ENCODE measurements at places on chromosomes 4 and X.

DNA sequence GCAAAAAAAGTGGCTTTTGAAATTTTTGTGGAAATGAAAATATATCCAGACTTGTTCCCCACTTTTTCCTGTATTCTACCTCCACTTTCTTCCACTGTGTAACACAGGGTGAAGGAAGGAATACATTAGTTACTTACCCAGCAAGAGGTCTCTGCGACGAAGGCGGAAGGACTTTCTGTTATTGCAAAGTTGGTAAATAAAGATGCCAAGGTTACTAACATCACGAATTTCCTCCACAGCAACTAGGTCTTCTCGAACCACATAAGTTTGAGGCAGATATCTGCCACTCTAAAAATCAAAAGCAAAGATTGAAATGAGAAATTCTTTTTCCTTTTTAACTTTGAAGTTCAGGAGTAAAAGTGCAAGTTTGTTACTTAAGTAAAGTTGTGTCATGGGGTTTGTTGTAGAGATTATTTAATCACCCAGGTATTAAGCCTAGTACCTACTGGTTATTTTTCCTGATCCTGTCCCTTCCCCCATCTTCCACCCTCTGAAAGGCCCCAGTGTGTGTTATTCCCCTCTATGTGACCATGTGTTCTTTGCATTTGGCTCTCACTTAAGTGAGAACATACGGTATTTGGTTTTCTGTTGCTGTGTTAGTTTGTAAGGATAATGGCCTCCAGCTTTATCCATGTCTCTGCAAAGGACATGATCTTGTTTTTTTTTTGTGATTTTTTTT is 5.8 kb downstream of the ITM2A start:
- no peak for DNase-seq

DNA sequence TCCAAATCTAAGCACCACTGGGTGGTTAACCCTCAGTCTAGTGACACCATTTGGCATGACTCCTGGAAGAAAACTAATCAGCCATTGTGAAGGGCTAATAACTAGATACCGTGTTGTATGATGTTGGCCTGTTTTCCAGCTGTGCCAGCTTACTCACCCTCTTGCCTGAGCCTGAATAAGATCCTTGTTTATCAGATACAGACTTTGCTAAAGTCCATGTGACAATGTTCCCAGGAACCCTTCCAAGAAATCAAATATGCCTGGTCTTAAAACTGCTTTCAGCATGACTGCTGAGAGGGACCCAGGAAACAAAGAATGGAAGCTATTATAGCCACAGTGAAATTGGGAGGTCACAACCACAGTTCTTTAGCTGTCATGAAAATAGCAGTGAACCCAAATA is 640.8 kb upstream of the INTU start:
- DNase-seq: no peak

DNA sequence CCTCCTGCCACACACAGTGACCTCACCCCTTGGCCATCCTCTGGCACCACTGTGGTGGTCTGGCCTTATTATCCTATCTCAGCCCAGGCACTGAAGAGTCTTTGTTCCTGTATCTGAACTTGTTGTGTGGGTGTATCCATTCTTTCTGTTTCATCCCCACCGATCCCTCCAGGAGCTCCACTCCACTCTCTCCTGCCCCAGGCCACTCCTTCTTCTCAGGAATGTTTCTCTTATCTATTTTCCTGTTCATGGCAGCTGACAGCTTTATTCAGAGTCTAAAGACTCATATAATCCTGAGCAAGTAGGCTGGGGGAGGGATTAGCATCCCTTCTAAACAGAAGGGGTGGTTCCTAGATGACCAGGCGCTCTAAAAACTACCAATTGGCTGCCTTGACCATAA is 150.0 kb downstream of the ANAPC10 start:
- DNase-seq: no peak

DNA sequence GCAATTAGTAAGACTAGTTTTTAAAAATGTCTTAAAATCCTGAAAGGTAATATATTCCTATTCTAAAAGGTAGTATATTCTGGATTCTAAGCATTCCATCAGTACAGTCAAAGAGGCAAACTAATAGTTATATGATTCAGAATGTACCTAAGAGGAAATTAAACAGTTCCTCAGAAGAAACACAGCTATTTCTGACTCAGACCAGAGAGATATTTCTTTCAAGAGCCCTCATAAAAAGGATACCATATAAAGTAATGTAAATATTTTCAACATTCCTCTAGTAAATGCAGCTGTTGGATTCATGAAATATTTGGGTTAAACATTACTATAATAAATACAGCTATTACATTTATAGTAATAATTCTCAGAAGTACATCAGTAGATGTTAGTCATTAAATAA is 358.3 kb downstream of the MAGEB5 start:
- DNase-seq: no peak

DNA sequence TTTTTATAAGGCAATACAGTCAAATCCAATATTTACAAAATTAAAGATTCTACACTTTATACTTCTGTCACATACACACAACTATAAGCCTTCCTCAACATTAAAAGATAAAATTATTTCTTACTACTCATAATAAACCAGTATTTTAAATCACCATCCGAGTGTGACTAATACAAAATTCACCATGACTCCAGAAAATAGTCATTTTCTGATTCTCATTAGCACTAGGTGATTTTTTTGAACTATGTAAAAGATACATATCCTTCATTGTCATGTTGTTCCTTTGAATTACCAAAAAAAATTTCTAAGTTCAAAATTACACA is 646 bp upstream of the SLC7A11 start:
- no peak for DNase-seq

DNA sequence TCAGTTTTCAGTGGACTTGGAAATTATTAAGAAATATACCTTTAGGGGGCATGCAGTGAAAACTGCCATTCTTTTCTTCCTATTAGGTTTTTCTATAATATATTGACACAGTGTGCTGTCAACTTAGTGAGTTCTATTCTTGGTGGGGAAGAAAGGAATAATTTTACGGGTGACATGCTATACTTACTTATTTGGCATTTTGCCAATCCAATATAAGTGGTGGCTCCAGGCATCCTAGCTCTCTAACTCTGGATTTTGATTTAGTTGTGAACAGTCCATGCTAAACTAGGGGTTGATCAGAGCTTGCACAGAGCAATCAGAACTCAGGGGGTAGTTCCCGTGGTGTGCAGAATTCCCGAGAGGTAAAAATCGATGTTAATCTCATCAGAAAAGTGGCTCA is 277.7 kb upstream of the FTHL17 start:
- DNase-seq: no peak

DNA sequence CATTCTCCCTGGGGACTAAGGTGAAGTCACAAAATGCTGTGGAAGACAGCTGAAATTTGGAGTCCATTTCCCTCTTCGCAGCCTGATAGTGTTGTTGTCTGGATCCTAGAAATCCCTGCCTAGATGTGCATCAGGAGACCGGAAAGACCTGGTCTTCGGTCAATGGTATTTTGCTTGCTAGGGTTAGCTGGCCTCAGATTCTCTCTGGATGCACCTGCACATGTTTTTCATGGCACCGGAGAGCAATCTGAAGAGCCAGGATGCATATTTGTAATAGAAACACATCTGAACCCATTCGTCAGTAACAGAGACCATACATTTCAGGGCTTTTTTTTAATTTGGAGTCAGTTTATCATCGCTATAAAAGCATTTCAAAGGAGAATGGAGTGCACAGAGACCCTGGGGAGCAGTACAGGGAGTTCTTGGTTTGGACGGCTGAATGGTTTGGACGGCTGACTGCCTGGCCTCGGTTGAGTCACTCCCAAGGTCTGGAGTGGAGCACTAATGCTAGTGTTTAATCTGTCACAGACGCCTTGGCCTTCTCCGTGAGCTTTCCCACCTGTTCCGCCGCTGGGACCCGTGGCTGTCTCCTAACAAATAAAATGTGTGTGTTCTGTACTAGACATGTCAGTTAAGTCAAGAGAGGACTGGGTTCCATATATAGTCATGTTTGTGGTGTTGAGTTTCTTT is 7.5 kb upstream of the PDLIM3 start:
- DNase-seq: no peak

DNA sequence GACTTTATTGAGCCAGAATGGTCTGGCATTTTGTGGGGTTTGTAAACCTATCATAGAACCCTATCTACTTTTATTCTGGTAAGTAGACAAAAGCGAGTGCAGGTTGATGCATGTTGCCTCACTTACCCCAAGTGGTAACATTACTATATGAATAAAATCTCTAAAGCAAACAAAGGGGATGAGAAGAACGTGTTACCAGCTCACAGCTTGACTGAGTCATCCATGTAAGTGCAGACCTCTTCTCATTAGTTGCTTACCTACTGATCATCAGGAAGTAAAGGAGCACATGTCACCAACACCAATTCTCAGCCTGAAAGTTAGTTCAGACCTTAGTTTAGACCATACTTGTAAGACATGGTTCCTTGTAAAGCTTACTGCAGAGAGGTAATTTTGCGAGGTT is 1328.3 kb downstream of the C4orf33 start:
- DNase-seq: no peak
